ENCODE measurements at places on chromosomes 4 and X.

- no peak for DNase-seq
Observed at GRCh38 chr4:110508827-110509710, 33.1 kb downstream of the ENPEP start.

- DNase-seq: no peak
Observed at GRCh38 chr4:88212253-88212561, 53.8 kb upstream of the ABCG2 start.

DNA sequence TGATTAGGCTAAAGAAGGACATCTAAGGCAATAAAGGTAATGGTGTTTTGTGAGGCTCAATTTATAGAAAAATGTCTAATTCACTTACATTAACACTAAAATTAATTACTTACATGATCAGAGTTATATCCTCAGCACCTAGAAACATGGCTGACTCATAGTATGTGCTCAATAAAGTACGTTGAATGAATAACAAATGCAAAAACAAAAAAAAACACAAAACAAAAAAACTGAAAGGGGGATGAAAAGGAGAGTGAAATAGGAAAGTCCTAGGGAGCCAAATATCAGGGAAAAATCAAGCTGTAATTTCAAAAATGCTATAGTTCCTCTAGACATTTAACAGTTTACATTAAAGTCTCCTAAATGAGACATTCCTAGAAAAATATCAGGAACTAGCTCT lies 18.7 kb downstream of the MBNL3 start:
- DNase-seq: no peak

DNA sequence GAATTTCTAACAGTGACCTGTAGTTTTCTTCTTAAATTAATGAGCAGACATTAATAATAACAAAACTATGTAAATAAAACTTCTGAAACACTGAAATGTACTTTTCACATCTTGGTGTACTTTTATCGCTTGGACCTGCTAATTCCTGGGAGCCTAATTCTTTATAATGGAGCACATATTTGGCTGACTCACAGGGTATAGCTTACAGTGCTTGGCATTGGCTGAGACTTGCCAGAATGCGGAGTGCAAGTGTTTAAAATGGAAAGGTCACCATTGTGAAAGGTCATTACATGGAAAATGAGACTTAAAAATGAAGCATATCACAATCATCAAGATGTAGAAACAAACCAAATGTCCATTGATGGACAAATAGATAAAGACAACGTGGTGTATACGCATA lies 137.3 kb upstream of the PDLIM3 start:
- DNase-seq: no peak

DNA sequence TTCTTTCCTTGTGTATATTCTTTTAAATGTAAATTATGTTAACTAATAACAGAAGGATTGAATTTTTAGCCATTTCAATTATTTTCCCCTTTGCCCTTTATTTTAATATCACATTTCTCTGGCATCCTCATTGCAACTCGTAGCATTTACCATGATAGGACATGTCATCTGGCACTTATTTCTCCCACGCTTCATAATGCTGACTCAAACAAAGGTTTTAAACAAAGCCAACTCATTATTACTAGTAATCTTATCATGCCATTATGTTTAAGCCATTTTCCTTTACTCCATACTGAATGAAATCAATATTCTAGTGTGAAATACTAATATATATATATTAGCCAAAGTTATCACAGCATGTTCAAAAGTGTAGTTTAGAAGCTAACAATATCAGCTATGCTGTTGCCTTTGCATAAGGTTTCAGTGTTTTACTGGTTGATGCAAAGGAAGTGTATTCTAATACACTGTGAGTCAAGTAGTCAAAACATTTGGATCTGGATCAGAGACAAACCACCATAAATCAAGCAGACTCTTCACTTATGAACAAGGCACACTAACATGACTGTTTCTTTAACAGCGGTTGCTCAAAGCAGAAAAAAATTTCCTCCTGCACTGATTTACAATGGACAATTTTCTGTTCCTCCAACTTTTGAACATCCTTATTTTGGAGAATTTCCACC lies 281.6 kb downstream of the SLC7A11 start:
- DNase-seq: no peak

GRCh38 chr4:47483745-47484144 lies 1.3 kb upstream of the ATP10D start:
- no peak for DNase-seq

- no peak for DNase-seq
Observed at GRCh38 chr4:52694936-52695335, 35.8 kb upstream of the USP46 start.

DNA sequence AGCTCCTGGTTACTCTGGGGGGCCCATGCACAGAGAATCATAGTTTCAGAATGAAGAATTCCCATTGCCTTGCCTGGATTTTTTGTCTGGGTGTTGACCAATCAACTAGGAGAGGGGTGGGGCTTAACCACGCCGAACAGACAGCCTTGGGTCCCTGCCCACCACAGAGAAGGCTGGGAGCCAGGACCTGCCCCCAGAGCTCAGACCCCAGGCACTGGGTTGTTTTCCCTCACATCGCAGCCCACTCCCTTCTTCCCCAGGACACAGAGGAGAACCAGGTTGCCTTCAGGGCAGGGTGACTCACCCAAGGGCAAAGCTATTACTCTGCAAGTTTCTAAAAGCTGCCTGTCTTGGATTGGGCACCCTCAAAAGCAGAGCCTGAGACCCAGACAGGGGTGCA lies 23.3 kb upstream of the CRMP1 start:
- no peak for DNase-seq

DNA sequence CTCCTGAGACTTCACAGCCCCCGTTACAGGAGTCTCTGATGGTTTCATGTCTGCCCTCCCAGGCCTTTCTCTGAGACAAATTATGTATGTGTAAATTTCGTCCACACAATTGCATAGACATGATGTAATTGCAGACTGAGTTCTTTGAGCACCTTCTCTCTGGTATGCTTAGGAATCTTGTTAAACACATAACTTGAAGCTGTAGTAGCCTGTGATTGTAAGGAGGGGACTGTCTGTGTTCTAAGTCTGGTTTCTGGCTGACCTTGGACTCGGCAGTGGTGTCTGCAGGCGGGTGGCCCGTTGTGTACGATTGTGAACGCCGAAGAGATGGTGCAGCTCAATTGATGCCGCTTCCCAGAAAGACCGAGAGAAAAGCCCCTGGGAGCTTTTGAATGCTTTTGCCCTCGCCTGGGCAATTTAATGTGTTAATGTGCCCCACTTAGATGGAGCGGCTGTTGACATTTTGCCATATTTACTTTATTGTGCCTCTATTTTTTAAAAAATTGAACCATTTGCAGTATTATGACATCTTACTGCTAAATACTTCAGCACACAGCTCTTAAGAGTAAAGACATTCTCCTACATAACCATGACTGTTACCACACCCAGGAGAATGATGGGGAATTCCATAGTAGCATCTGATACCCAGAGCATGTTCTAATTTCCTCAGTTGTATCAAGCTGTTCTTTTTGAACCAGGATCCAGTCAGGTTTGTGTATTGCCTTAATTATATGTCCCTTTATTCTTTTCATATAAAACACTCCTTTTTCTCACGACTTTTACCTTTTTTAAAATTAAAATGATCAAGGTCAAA lies 58.4 kb upstream of the TADA2B start:
- no peak for DNase-seq

DNA sequence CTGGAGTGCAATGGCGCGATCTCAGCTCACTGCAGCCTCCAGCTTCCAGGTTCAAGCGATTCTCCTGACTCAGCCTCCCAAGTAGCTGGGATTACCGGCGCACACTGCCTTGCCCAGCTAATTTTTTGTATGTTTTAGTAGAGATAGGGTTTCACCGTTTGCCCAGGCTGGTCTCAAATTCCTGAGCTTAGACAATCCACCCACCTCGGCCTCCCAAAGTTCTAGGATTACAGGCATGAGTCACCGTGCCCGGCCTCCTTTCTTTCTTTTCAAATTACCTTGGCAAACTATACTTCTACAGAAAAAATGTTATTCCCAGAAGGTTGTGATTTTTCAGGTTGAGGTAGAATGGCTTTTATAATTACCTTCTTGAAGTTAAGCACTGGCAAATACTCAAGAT lies 321.9 kb upstream of the PRPS2 start:
- DNase-seq: no peak

DNA sequence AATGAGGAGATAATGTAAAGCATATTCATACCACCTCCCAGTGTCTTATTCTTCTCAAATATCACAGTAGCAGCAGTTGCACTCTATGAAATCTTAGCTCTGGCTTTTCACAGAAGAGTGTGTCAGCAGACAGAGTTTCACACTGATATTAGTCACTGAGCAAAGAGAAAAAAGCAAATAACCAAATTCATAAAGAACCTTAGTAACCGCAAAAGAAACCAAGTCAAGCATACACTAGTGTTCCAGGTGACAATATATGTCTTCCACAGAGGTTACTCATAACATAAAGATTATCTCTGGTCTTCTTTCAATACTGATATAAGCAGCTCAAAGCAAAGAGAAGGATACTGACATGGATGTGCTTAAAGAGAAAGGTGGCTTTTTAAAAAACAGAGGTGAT lies 181.7 kb upstream of the EDNRA start:
- DNase-seq: no peak

GRCh38 chrX:106170318-106170717 lies 2.2 kb downstream of the PWWP3B start:
- DNase-seq: no peak

- DNase-seq: no peak
Observed at GRCh38 chr4:47413521-47413920, 50.0 kb downstream of the COMMD8 start.

DNA sequence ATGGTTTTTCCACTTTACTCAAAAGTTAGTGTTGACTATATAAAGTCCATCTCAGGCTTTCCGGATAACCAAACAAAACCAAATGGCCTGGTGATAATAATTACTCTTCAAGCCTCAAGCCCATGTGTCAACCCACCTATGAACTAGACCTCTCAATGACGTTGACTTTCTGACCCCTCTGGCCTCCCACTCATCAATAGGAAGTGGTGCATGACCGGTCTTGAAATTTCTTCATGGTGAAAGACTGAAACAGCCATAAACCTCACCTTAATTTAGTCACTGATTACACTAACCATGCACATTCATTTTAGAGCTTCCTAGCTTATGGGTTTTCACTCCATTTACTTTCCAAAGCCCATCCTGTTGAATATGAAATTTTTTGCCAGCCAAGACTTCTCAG lies 276.0 kb downstream of the KLHL13 start:
- DNase-seq: no peak

GRCh38 chr4:26076000-26076587 lies 162.1 kb downstream of the SMIM20 start:
- no peak for DNase-seq

GRCh38 chr4:142708231-142708630 lies 137.9 kb downstream of the INPP4B start:
- DNase-seq: no peak

- no peak for DNase-seq
Observed at GRCh38 chrX:17520016-17520615, 145.1 kb downstream of the NHS start.

GRCh38 chr4:29081234-29081955 lies 1638.8 kb upstream of the PCDH7 start:
- no peak for DNase-seq

DNA sequence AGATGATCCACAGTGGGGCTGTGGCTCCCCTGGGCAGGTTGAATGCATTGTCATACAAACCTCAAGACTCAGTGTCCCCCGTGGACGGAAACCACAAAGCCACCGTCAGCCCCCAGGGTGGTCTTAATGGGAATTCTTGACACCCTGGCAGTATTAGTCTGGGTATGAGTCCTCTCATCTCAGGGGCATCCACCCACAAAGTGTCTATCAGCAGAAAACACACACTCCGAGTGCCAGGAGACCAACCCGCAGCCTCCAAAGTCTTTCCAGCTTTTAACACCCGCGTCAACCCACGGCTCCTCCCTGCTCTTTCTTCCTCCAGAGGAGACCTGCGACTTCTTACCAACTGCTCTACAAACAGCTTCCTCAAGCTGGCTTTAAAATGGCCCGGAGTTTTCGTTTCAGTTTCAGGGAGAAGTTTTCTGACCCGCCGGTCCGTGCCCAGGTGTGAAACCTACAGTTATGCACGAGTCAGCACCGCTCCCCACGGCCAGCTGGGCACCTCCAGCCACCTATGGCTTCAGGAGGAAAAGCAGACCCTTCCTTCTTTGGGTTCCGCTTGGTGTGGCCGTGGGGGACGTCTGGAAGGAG lies 14.4 kb upstream of the ASMTL start:
- DNase-seq: no peak

GRCh38 chrX:11100281-11101035 lies 10.7 kb upstream of the HCCS start:
- no peak for DNase-seq

GRCh38 chr4:48602763-48603162 lies 112.7 kb downstream of the ZAR1 start:
- no peak for DNase-seq

GRCh38 chr4:84849051-84849640 lies 117.3 kb downstream of the WDFY3 start:
- no peak for DNase-seq

- DNase-seq: no peak
Observed at GRCh38 chr4:16513876-16514275, 287.6 kb upstream of the TAPT1 start.

DNA sequence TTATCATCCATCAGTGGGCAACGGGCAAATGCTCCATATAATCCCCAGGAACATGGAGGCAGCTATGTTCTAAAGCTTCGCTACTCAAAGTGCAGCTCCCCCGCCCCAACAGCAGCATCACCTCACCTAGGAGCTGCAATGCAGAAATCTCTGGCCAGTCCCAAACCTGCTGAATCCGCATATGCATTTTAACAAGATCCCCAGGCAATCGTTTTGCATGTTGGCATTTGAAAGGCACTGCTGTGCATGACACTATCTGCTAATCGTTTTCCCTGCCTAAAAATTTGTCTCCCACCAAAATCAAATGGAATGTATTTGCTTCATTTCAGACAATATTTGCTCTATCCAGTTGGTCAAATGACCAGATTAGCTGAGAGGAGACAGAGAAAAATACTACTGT lies 15.2 kb downstream of the ADGRG2 start:
- DNase-seq: no peak

DNA sequence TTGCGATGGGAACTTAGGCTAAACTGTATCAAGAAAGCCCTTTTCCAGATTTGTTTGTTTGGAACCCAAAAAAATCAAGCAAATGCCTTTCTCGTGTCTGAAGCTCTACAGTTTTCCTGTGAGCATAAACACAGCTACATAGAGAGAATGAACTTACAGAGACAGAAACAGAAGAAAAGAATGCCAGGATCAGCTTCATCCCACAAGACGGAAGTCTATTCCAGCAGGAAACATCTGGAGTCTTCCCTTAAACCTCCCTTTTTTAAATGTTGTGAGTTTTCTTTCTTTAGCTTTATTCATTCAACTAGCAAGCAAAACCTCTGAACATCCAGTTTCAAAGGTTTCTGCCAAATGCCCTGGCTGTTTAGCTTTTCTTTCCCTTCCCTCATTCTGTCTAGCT lies 32.6 kb upstream of the ZFP42 start:
- DNase-seq: no peak

- DNase-seq: no peak
Observed at GRCh38 chr4:189098932-189099696, 841.6 kb upstream of the FRG1 start.

- DNase-seq: no peak
Observed at GRCh38 chrX:105876658-105877057, 54.3 kb downstream of the NRK start.

GRCh38 chr4:21012851-21013331 lies 312.6 kb downstream of the PACRGL start:
- no peak for DNase-seq

- DNase-seq: no peak
Observed at GRCh38 chrX:137929951-137930350, 364.0 kb downstream of the ZIC3 start.

Data from nucleus accumbens (tissue), 56 donors.